H54 (cell line): ENCODE measurements at places on chromosomes 12 and 14.

- DNase-seq, result no peak
These were observed 298.9 kb downstream of the ITPR2 start for GRCh38 chr12:26534071-26534470.

DNA sequence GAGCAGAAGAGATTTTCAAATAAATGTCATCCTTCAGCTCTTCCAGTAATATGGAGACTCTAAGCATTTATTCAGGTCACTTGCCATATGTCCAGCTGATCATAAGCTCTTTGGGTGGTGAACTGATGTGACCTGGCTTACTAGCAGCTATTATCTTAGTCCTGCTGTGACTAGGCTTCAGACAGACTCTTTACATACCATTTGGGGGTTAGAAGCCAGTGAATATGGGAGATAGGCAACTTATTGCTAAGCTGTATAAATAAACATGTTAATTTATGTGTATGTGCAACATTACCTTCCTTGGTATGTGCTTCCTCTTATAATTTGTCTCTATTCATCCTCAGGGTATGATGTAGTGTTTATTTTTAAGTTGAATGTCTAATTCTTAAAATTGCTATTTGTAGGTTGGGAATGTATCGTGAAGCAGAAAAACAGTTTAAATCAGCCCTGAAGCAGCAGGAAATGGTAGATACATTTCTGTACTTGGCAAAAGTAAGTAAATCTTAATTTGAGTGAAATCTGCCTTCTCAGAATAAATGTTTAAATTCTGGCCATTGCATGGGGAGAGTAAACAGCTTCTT, 32.4 kb downstream of the TTC8 start:
- no peak for DNase-seq

DNA sequence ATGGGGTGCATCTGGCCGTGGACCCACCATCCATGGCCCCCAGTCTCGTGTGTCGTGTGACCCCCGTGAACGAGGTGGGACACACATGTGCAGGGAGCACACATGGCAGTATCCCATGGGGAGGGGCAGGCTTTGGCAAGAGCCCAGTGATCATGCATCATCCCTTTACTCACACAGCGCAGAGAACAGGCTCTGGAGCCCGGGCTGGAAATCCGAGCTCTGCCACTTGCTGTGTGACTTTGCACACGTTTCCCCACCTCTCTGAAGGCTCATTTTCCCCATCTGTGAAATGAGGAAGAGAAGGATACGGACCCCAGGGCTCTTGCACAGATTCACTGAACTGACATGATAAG, 119.9 kb downstream of the PHETA1 start:
- DNase-seq, result peak; percentile 26

GRCh38 chr14:70602254-70602653, 1.8 kb upstream of the MED6 start:
- no peak for DNase-seq
